ENCODE measurements at places on chromosomes 16 and 17. TPM values are rescaled to one million over a fixed set of nuclear protein-coding genes. Genes with fewer than 3 reads are reported as not detected.

Gene LLGL2
- total RNA-seq, result 0.33 TPM

Gene NATD1
- total RNA-seq, result 9.2 TPM

Gene ZNF469
- total RNA-seq, result 1.3 TPM

Gene DNASE1
- 18.5 TPM for total RNA-seq

Gene PRCD
- total RNA-seq, result 4.3 TPM

Gene TNS4
- total RNA-seq, result not detected

Gene C16orf78
- total RNA-seq, result not detected

Gene OMG
- 26.8 TPM for total RNA-seq

Gene KCNG4
- not detected for total RNA-seq

Gene PGAP6
- total RNA-seq, result 82.7 TPM

Gene KCNJ16
- not detected for total RNA-seq

Gene RNF213
- total RNA-seq, result 245 TPM

Gene SCNN1G
- total RNA-seq, result not detected

Gene ADAM11
- 0.66 TPM for total RNA-seq

Gene ABCA9
- 3.1 TPM for total RNA-seq

Gene KIF19
- total RNA-seq, result not detected

Gene CES4A
- total RNA-seq, result 2.1 TPM

Gene GALR2
- not detected for total RNA-seq

Gene EFCAB5
- 0.66 TPM for total RNA-seq

Gene ENPP7
- not detected for total RNA-seq

Gene SLFN11
- total RNA-seq, result 102 TPM

Gene BAHCC1
- total RNA-seq, result 3.9 TPM

Gene CCDC92B
- not detected for total RNA-seq

Gene TMC7
- 0.51 TPM for total RNA-seq

Gene TP53TG3F
- not detected for total RNA-seq

Gene C16orf74
- 5.4 TPM for total RNA-seq

Data from fibroblast of lung (primary cell).